Chondrocyte (in vitro differentiated cells): ENCODE measurements at places on chromosomes 3 and 15.

- H3K36me3 ChIP-seq, result peaks cover 16% of the 10 kb centered on the region
- peaks cover 33% of the 10 kb centered on the region for H3K4me1 ChIP-seq
- peak overlapping the region; percentile 93 for H3K27ac ChIP-seq
- no peaks in the 10 kb centered on the region for H3K27me3 ChIP-seq
Observed at GRCh38 chr15:63256433-63257274, 20.8 kb upstream of the APH1B start.

DNA sequence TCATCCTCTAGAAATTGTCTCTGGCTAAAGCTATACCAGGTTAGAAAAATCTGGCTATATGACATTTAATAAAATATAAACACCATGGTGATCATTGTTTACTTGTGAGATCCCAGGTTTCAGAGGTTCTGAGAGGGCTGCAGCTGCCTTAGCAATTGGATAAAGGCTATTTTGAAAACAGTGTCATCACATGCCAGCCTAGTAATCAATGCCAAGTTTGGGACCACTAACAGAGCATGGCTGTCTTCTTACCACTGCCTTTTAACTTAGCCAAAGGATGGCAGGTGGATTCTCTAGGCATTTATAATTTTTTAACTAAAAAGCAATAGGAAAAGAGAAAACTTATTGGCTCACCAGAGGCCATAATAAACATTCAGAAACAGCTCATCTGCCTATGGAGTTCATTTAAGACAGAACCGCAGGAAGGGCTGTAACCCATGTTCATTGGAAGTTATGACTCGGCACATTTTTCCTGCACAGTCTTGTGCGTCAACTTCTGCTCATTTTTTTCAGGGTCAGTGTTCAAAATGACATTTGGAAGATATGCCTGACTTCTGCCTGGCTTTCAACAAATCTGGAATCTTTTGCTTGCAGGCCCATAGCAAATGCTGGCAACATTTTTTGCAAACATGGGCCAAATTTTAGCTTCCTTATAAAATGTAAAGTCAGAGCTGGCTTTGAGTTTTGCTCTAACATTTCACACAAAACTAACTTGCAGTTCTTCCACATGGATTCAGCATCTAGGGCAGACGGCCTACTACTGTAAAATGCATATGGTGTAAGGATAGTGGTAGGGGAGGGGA lies 476.0 kb upstream of the TBL1XR1 start:
- H3K4me3 ChIP-seq, result no peak overlapping the region
- no peak for DNase-seq
- no peaks in the 10 kb centered on the region for H3K27me3 ChIP-seq
- no peaks in the 10 kb centered on the region for H3K36me3 ChIP-seq
- peaks cover 22% of the 10 kb centered on the region for H3K4me1 ChIP-seq
- peak overlapping the region; percentile 29 for H3K27ac ChIP-seq

GRCh38 chr3:115187149-115187757 lies 40.2 kb upstream of the ZBTB20 start:
- H3K27ac ChIP-seq, result no peak overlapping the region
- no peak for DNase-seq

GRCh38 chr3:16849229-16849628 lies 35.5 kb upstream of the PLCL2 start:
- H3K4me1 ChIP-seq, result peaks cover 3% of the 10 kb centered on the region
- peaks cover 24% of the 10 kb centered on the region for H3K27me3 ChIP-seq
- H3K36me3 ChIP-seq, result no peaks in the 10 kb centered on the region

GRCh38 chr3:7436542-7436941 lies 575.6 kb downstream of the GRM7 start:
- DNase-seq, result no peak
- H3K4me1 ChIP-seq, result no peaks in the 10 kb centered on the region
- no peak overlapping the region for H3K27ac ChIP-seq
- no peaks in the 10 kb centered on the region for H3K36me3 ChIP-seq
- peaks cover 15% of the 10 kb centered on the region for H3K27me3 ChIP-seq

DNA sequence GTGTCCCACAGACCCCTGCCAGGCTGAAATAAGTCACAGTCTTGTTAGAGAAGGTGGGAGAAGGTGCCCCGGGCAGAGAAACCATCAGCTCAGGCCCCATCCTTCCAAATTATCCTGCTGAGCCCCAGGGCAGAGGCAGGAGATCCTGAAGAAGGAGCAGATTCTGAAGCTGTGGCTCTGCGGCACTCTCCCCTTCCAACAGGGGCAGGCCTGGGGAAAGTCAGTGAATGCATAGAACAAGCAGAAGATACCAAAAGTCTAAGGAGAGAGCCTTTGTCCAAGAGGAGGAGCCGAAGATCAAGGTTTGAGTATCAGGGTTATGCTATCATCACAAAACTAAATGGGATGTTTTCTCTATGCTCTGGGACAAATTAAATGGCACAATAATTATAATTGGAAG lies 249.3 kb downstream of the XXYLT1 start:
- no peak overlapping the region for H3K27ac ChIP-seq
- DNase-seq, result no peak
- H3K4me3 ChIP-seq, result no peak overlapping the region
- peaks cover 27% of the 10 kb centered on the region for H3K27me3 ChIP-seq
- H3K36me3 ChIP-seq, result peaks cover 4% of the 10 kb centered on the region
- H3K4me1 ChIP-seq, result no peaks in the 10 kb centered on the region

- no peak for DNase-seq
- H3K27me3 ChIP-seq, result no peaks in the 10 kb centered on the region
- no peaks in the 10 kb centered on the region for H3K36me3 ChIP-seq
- H3K4me3 ChIP-seq, result no peak overlapping the region
- H3K4me1 ChIP-seq, result peaks cover 4% of the 10 kb centered on the region
- H3K27ac ChIP-seq, result no peak overlapping the region
Observed at GRCh38 chr3:42667096-42667522, 13.6 kb downstream of the ZBTB47 start.

DNA sequence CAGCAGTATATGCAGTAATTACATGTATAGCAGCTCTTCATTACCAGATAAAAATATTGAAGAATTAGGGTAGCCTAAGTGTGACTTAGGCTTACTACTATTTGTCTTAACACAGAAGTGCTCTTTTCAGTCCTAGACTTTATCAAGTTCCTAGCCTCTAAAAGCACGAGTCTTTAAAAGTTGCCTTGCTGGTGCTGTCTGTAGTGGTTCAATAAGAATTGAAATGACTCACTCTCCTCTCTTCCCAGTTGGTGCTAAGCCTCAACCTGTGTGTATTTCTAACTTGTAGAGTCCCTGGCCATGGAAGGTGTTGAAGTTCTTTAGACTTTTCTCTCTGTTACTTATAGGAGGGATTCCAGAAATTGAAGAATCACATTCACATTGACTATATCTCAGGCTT lies 395.4 kb upstream of the THRB start:
- H3K4me3 ChIP-seq, result no peak overlapping the region
- H3K27ac ChIP-seq, result no peak overlapping the region
- peaks cover 4% of the 10 kb centered on the region for H3K4me1 ChIP-seq
- no peak for DNase-seq
- H3K27me3 ChIP-seq, result no peaks in the 10 kb centered on the region

- H3K27ac ChIP-seq, result no peak overlapping the region
- DNase-seq, result no peak
- no peak overlapping the region for H3K4me3 ChIP-seq
- peaks cover 2% of the 10 kb centered on the region for H3K36me3 ChIP-seq
- H3K4me1 ChIP-seq, result peaks cover 51% of the 10 kb centered on the region
- H3K27me3 ChIP-seq, result no peaks in the 10 kb centered on the region
Observed at GRCh38 chr3:57826952-57827723, 71.0 kb downstream of the SLMAP start.

DNA sequence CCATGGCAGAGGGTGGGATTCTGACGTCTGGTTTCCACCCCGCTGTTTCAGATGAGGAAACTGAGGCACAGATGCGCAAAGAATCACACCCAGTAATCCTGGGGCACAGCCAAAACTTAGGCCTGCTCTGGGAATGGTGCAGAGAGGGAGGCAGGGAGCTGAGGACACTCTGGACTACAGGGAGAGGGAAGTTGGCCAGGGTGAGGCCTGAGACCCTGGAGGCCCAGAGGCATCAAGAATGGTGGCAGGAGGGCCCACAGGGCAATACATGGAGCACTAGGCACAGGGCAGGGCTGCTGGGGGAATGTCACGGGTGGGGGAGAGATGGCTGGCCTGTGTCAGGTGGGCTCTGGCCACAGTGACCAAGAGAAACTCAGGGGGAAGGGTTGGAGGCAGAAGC lies 63.6 kb downstream of the TLE3 start:
- H3K27ac ChIP-seq, result no peak overlapping the region
- H3K36me3 ChIP-seq, result no peaks in the 10 kb centered on the region
- no peak overlapping the region for H3K4me3 ChIP-seq

DNA sequence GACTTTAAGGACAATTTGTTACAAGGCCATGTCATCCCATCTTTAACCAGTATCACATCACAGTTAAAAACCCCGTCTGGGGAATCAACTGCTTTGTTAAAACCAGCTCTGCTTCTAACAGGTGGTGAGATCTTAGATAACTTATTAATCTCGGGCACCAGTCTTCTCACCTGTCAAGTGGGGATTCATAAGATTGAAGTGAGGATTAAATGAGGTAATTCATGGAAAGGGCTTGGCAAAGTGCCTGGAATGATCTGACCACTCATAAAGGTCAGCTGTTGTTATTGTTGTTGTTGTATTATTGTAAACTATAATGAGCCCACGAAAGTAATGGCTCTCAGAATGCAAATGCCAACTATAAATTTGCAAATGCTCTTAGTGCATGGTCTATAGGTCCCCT lies 30.1 kb upstream of the SLC24A5 start:
- no peaks in the 10 kb centered on the region for H3K36me3 ChIP-seq
- peaks cover 9% of the 10 kb centered on the region for H3K4me1 ChIP-seq
- no peak for DNase-seq
- H3K4me3 ChIP-seq, result no peak overlapping the region

- H3K36me3 ChIP-seq, result no peaks in the 10 kb centered on the region
- H3K27ac ChIP-seq, result no peak overlapping the region
Observed at GRCh38 chr3:5809586-5810246, 622.2 kb downstream of the EDEM1 start.

- no peak overlapping the region for H3K27ac ChIP-seq
- H3K36me3 ChIP-seq, result no peaks in the 10 kb centered on the region
- no peak for DNase-seq
- no peaks in the 10 kb centered on the region for H3K4me1 ChIP-seq
Observed at GRCh38 chr15:72389231-72389630, 8.9 kb upstream of the TMEM202 start.

- H3K4me3 ChIP-seq, result no peak overlapping the region
- DNase-seq, result no peak
Observed at GRCh38 chr3:44596621-44597020, 11.9 kb downstream of the ZNF660 start.

- H3K4me1 ChIP-seq, result peaks cover 35% of the 10 kb centered on the region
- H3K27me3 ChIP-seq, result no peaks in the 10 kb centered on the region
- H3K4me3 ChIP-seq, result no peak overlapping the region
- no peak for DNase-seq
- no peaks in the 10 kb centered on the region for H3K36me3 ChIP-seq
- peak overlapping the region; percentile 69 for H3K27ac ChIP-seq
Observed at GRCh38 chr3:52827866-52828376, 2.6 kb downstream of the ITIH4 start.

DNA sequence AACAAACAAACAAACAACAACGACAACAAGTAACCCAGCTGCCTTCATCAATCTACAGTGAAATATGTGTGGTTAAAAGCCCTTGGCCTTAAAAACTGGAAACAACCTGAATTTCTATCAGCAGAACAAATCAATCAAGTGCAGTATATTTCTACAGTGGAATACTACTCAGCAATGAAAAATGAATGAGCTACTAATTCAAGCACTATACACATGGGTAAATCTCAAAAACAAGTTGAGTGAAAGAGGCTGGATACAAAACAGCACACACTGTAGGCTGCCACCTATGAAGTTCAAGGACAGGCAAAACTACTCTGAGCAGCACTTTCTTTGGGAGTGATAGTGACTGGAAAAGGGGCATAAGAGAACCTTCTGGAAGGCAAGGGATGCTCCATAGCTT lies 395.5 kb upstream of the PROK2 start:
- DNase-seq, result no peak
- H3K4me1 ChIP-seq, result peaks cover 22% of the 10 kb centered on the region
- H3K4me3 ChIP-seq, result no peak overlapping the region
- H3K36me3 ChIP-seq, result no peaks in the 10 kb centered on the region

- H3K4me3 ChIP-seq, result no peak overlapping the region
- DNase-seq, result no peak
- no peaks in the 10 kb centered on the region for H3K27me3 ChIP-seq
- H3K4me1 ChIP-seq, result no peaks in the 10 kb centered on the region
- no peaks in the 10 kb centered on the region for H3K36me3 ChIP-seq
Observed at GRCh38 chr3:175316799-175317198, 457.7 kb downstream of the NAALADL2 start.
